ENCODE measurements at places on chromosomes 13 and 19. TPM values are rescaled to one million over a fixed set of nuclear protein-coding genes. Genes with fewer than 3 reads are reported as not detected.

CGB2 gene
- total RNA-seq: not detected

ZNF317 gene
- total RNA-seq: 16.5 TPM

IFNL3 gene
- not detected for total RNA-seq

CD70 gene
- not detected for total RNA-seq

PCDH17 gene
- 7.3 TPM for total RNA-seq

CEACAM20 gene
- not detected for total RNA-seq

SYNE4 gene
- total RNA-seq: 0.93 TPM

COMP gene
- total RNA-seq: 403 TPM

ADM5 gene
- 1.00 TPM for total RNA-seq

All from posterior vena cava (tissue), 2 donors.